ENCODE measurements at places on chromosomes 1 and 21.

DNA sequence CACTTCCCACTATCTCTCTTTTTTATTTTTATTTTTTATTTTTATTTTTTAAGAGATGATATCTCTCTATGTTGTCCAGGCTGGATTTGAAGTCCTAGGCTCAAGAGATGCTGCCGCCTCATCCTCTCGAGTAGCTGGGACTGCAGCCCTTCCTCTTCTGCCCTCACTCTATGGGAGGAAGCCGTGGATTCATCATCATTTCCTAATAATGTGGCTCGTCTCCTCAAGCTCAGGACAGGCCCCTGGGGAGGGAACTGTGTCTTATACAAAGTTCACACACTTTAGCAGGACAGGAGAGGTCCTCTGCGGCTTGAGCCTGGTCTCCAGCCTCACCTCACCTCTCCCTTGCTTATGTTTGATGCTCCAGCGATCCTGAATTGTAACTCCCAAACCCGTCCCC, 16.5 kb upstream of the IFFO2 start:
- DNase-seq: no peak

DNA sequence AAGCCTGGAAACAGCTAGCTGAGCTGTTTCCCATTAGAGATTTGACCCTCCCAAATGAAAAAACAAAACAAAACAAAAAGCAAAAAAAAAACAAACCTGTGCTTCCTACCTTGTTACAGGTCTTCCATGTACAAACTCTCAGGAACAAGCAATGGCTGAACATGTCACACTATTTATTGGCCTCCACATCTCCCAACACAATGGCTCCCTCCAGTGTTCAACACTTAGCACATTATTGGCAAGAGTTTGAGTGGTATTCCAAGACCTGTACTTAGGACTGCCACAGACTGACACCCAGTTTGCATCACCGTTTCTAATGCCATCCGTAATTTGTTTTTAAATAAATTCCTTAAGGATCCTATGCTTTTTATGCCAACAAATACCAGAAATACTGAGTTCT, 195.0 kb upstream of the OLFM3 start:
- DNase-seq: no peak

DNA sequence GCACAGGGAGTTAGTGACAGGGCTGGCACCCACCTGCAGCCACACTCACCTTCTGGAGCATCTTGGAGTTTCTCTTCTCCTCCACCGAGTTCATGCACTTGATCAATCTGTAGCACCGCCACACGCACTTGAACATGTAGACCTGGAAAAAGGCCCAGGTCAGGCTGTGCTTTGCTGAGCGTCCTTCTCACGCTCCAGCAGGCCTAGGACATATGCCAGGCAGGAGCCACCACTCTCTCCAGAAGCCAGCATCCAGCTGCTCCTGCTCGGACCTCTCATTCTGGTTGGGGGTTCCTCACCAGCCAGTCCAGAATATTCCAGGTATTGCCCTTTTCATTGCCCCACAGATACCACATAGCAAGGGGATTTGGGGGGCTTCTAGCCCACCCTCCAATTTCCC, 11.7 kb upstream of the MATN1 start:
- DNase-seq: no peak

DNA sequence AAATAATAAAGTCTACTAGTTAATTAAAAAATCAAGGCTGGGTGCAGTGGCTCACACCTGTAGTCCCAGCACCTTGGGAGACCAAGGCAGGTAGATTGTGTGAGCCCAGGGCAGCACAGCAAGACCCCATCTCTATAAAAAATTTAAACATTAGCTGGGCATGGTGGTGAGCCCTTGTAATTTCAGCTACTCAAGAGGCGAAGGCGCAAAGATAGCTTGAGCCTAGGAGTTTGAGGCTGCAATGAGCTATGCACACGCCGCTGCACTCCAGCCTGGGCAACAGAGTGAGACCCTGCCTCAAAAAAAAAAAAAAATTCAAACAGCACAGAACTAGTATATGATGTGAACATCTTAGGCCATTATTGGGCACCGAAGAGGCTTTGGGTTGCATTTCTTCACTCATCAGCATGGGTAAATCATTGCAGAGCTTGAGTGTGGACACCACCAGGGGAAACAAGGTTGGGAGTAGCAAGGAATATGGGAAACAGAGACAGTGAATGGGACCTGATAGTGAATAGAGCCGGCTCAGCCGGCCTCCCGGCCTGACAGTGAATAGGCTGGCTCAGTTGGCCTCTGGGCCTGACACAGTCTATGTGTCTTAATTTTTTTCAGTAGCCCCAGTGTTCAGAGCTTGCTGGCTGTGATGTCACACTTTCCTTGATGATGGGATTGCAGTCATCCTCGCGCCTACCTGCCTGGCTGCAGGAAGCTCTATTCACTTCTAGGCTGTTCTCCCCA, 89.1 kb upstream of the ERRFI1 start:
- no peak for DNase-seq

DNA sequence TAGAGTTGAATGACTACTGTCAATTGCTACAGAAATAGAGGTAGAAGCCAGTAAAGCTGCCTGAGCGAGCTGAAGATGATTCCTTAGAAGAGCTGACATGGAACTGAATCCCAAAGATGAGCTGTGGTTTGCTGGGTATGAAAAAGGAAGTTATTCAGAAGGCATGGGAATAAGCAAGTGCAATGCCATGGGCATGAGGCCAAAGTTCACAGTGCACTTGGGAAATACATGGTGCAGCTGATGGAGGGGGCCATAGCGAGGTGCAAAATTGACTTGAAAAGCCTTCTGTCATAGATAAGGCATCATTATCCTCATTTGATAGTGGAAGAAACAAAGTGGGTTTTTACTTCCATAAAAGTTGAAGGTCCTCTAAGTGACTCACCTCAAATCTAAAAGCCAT, 88.6 kb downstream of the NEK7 start:
- no peak for DNase-seq

- no peak for DNase-seq
Measured at GRCh38 chr1:12544357-12544756, 73.7 kb downstream of the DHRS3 start.

DNA sequence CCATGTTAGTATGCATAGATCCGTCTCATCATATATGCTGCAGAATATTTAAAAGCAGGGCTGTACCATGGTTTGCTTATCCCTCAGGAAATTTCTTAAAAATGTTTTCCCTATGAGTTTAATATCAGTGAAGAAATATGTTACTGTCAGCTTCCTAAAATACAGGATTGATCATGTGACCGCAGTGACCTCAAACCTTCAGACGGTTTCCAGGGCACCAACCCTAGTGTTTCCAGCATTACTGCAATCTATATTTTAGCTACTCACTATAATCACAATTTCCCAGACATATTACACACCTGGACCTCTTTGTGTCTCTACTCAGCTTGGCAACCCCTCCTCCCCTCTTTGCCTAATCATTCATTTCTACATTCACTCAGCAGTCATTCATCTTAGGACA, 7.7 kb upstream of the SDHB start:
- DNase-seq: no peak

DNA sequence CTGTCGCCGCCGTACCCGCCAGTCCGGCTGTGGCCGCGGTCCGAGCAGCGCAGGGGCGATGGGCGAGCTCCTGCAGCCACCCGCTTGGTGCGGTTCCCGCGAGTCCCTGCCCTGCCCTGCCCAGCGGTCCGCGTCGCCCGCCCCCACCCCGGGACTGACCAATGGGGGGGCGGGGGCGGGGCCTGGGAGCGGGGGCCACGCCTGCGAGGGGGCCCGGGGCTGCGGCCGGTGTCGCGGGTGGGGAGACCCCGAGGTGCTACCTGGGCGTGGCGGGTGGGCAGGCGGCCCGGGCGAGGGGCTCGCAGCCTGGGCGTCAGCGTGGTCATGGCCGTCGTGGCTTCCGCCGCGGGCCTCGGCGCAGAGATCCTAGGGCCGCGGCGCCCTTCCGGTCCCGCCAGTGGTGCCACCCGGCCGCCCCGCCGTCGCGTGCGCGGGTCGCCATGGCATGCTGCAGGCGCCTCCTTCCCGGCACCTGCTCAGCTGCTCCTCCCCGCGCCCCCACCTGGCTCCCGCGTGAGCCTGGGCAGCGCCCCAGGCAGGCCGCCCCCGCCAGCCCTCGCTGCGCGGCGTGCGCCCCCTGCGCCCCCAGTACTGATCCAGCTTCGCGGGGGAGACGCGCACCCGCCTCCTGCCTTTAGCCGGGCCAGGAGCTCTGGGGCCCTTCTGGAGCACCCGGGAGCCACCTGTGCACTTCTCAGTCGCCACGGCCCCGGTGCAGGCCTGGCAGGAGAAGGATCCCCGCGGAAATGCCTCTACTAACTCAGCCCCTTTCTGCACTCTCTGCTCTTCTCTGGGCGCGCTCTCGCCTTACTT, at the start of gene BMP8B:
Gene BMP8B (minus strand): TSS at position 108 of the 813 bp plus-strand sequence. CDS start 380 bp downstream, outside the sequence.
- peak; percentile 77 for DNase-seq

DNA sequence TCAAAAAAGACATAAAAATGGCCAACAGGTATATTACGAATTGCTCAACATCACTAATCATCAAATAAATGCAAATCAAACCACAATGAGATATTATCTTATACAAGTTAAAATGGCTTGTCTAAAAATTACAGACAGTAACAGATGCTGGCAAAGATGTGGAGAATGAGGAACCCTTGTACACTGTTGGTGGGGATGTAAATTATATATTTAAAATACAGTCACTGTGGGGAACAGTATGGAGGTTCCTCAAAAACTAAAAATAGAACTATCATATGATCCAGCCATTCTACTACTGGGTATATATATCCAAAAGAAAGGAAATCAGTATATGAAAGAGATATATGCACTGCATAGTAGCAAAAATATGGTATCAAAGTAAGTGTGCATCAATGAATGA, 1037.2 kb upstream of the B3GALT2 start:
- DNase-seq: no peak

DNA sequence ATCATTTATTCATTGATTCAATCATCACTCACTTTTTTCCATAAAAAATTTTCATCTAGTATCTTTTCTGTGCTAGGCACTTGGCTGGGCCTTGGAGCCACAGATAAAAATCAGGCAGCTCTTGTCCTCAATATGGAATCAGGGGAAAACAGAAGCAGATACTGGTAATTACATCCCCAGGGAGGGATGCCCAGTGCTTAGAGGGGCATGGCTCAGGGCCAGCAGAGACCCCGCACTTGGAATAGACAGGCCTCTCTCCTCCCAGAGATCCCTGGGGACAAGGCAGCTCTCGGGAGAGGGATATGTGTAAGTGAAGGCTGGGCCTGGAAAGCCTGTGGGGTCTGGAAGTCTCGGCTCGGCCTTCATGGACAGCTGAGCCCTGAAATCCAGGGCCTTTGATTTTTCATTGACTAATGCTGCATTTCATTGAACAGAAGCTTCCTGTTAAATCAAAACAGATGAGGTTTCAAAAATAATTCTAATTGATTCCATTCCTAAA, 180.4 kb downstream of the FOXD2 start:
- DNase-seq: no peak

GRCh38 chr1:99685516-99686180, 39.7 kb downstream of the PALMD start:
- no peak for DNase-seq

GRCh38 chr21:42226626-42227025, 7.7 kb downstream of the ABCG1 start:
- no peak for DNase-seq

GRCh38 chr1:117147856-117148588, 26.5 kb upstream of the TRIM45 start:
- no peak for DNase-seq

GRCh38 chr1:17903386-17903785, 148.3 kb downstream of the ACTL8 start:
- DNase-seq: no peak

GRCh38 chr1:8598783-8599182, 218.7 kb downstream of the RERE start:
- no peak for DNase-seq
